Activated naive CD8-positive, alpha-beta T cell treated with anti-CD3 and anti-CD28 coated beads, Interleukin-2, amount 10 ng/mL, durations not matched to agents 7 days and 5 days (primary cell): ENCODE measurements at places on chromosomes 3 and 15. TPM values are rescaled to one million over a fixed set of nuclear protein-coding genes. Genes with fewer than 3 reads are reported as not detected.

FBLN2 gene
- 2.7 TPM for total RNA-seq

DNA sequence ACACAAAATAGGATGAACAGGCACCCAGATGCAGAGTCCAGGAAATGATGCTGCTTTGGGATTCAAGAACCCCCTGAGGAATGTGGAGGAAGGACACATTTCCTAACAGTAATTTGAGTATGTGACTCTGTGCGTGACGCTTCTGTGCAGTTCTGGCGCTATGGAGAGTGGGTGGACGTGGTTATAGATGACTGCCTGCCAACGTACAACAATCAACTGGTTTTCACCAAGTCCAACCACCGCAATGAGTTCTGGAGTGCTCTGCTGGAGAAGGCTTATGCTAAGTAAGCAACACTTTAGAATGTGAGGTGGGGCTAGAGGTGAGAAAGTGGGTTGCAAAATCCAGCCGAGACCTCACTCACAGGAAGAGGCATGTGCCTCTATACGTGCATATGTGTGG, 28.3 kb downstream of the CAPN3 start:
- no peaks in the 10 kb centered on the region for H3K27me3 ChIP-seq
- H3K27ac ChIP-seq, result peak overlapping the region; percentile 14
- DNase-seq, result no peak
- no peak overlapping the region for H3K4me3 ChIP-seq
- no peaks in the 10 kb centered on the region for H3K36me3 ChIP-seq

SLC24A5 gene
- not detected for total RNA-seq

CCR8 gene
- total RNA-seq, result 1.2 TPM

- no peak overlapping the region for H3K27ac ChIP-seq
- H3K4me1 ChIP-seq, result no peaks in the 10 kb centered on the region
- peaks cover 3% of the 10 kb centered on the region for H3K27me3 ChIP-seq
- H3K4me3 ChIP-seq, result no peak overlapping the region
Measured at GRCh38 chr3:146325170-146325569, 74.3 kb upstream of the PLSCR4 start.

MYL3 gene
- total RNA-seq, result not detected

TIMMDC1 gene
- total RNA-seq, result 72.9 TPM

DNA sequence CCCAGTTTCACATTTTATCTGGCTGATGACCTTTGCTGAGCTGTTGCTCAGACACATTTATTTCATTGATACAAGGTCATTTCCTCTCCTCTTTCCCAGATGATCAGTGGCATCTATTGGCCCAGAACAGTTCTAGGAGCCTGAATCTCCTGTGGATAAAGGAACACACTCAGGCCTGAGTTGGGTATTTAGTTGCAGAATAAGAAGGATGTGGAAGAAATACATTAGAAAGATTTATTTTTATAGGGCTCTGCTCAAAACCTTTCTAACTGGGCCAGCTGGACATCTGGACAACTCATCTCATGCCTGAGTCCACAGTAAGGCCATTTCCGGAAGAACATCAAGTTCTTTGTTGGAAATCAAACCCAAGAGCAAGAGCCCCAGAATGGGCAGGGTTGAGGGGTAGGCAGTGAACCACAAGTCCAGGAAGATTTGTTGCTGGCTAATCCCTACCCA, 19.7 kb upstream of the MFGE8 start:
- no peak for DNase-seq
- H3K27me3 ChIP-seq, result peaks cover 21% of the 10 kb centered on the region
- no peak overlapping the region for H3K4me3 ChIP-seq

RPSA gene
- 1,296 TPM for total RNA-seq

P2RY14 gene
- total RNA-seq, result 1.9 TPM

SSUH2 gene
- not detected for total RNA-seq

DNA sequence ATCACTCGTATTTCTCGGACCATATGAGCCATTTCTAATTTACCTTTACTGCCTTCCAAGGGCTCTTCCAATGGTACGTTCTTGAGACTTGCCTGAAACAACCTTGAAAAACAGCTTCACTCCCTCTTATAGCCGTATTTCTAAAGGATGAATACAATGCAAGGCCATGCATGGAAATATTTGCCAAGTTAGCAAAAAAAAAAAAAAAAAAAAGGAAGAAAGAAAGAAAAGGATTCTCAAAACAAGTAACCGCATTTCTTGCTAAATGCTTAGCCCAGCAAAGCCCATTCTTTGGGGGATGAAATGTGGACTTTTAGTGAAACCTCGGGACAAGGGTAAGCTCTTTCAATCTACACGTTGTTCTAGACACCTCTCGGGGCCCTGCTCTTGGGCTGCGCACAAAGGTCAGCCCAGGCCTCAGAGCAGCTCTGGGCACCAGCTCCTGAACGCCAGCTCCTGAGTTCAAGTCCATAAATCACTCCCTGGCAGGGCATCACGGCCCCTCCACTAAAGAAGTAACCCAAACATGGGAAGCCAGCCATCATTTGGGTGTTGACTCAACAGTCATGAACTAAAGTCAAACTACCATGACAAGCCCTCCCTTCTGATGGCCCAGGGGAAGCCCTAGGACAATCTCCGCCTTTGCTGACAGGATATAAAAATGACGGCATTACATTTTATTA, 132.7 kb downstream of the ADAMTS17 start:
- no peak overlapping the region for H3K27ac ChIP-seq
- DNase-seq, result no peak
- no peak overlapping the region for H3K4me3 ChIP-seq
- H3K4me1 ChIP-seq, result peaks cover 2% of the 10 kb centered on the region
- H3K36me3 ChIP-seq, result peaks cover 4% of the 10 kb centered on the region

DNA sequence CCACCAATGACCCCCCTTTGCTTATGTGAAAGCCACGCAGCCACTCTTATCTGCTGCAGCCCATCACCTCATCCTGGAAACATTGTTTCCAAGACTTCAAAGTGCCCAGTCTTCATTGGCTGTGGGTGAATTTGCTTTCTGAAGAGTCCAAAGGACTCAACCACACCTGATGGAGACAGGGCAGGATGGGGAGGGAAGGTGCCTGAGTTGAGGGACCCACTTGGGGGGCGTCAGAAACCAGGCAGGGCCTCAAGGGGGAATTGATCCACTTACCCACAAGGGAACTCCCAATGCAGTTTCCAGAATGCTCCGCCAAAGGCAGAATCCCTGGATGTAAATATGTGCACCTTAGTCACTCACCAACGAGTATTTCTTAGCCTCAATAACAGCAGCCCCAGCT, 147.9 kb upstream of the ATP2B2 start:
- no peaks in the 10 kb centered on the region for H3K4me1 ChIP-seq
- H3K27ac ChIP-seq, result no peak overlapping the region
- H3K4me3 ChIP-seq, result no peak overlapping the region
- H3K36me3 ChIP-seq, result no peaks in the 10 kb centered on the region
- no peak for DNase-seq

- no peak overlapping the region for H3K4me3 ChIP-seq
- H3K27me3 ChIP-seq, result no peaks in the 10 kb centered on the region
- no peak overlapping the region for H3K27ac ChIP-seq
- peaks cover 13% of the 10 kb centered on the region for H3K4me1 ChIP-seq
- DNase-seq, result no peak
Measured at GRCh38 chr3:177529071-177529550, 331.8 kb upstream of the TBL1XR1 start.

DNA sequence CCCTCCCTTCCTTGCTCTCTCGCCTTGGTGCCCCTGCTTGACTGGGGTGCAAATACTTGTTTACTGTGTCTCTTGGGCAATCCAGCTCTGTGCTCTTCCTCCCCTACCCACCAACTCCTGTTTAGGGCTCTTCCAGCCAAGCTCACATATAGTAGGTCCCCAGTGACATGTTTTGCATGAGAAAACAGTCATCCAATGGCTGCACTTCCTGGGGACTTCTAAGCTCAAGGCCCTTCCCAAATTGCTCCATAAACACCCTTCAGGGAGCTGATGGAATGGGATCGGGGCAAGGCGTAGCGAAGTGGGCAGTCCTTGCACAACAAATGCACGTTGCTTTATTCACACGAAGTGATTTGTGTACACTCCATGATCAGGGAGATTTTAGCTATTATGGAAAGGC, 9.4 kb upstream of the COPG1 start:
- H3K27me3 ChIP-seq, result no peaks in the 10 kb centered on the region
- peak overlapping the region; percentile 96 for H3K27ac ChIP-seq
- peaks cover 2% of the 10 kb centered on the region for H3K36me3 ChIP-seq
- H3K4me1 ChIP-seq, result peaks cover 27% of the 10 kb centered on the region
- DNase-seq, result no peak
- peak overlapping the region; percentile 73 for H3K4me3 ChIP-seq

DNA sequence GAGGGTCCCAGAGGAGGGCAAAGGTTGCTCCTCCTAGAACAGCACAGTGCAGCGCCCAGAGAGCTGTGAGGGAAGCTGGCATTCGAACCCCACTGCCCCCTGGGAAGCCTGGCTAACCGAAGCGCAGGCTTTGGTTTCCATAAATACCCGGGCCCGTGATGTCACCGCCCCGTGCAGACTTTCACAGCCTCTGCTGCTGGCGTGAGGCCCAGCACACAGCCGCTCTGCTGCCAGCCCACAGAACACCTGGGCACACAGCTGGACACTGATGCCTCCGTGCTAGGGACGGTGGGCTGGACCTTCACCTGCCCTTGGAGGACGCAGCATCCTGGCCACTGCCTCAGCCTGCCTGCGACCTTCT, 1.0 kb downstream of the IQSEC1 start:
- peak overlapping the region; percentile 92 for H3K4me3 ChIP-seq
- peaks cover 8% of the 10 kb centered on the region for H3K36me3 ChIP-seq
- H3K27me3 ChIP-seq, result peaks cover 21% of the 10 kb centered on the region
- H3K4me1 ChIP-seq, result peaks cover 43% of the 10 kb centered on the region
- no peak for DNase-seq

DNA sequence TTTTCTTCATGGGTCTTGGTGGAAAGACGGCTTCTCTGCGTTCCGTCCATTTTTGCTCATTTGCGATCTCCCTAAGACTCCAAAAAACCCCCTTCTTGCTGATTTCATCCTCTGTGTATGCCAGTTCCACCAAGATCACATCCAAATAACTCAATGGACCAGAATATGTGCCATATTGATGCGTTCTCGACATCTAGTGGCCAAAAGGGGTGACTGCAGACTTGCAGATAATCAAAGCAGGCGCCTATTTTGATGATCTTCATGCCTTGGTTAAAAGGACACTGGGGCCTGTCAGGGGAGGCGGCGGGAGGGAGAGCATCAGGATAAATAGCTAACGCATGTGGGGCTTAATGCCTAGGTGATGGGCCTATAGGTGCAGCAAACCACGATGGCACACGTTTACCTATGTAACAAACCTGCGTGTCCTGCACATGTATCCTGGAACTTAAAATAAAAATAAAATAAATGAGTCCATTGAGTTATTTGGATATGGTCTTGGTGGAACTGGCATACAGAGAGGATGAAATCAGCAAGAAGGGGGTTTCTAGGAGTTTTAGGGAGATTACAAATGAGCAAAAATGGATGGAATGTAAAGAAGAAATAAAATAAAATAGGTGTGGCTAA, 104.2 kb upstream of the RAD18 start:
- no peak for DNase-seq
- no peaks in the 10 kb centered on the region for H3K27me3 ChIP-seq
- H3K27ac ChIP-seq, result no peak overlapping the region

GRCh38 chr15:62125773-62126172, 39.3 kb downstream of the C2CD4B start:
- H3K27me3 ChIP-seq, result peaks cover 12% of the 10 kb centered on the region
- H3K27ac ChIP-seq, result no peak overlapping the region
- H3K4me3 ChIP-seq, result no peak overlapping the region

GRCh38 chr3:61699622-61700021, 138.3 kb downstream of the PTPRG start:
- no peak overlapping the region for H3K27ac ChIP-seq
- H3K4me1 ChIP-seq, result no peaks in the 10 kb centered on the region
- no peaks in the 10 kb centered on the region for H3K27me3 ChIP-seq
- H3K4me3 ChIP-seq, result no peak overlapping the region

- no peak for DNase-seq
- no peak overlapping the region for H3K27ac ChIP-seq
- H3K4me1 ChIP-seq, result peaks cover 10% of the 10 kb centered on the region
- no peaks in the 10 kb centered on the region for H3K36me3 ChIP-seq
- peak overlapping the region; percentile 51 for H3K4me3 ChIP-seq
- H3K27me3 ChIP-seq, result peaks cover 73% of the 10 kb centered on the region
Measured at GRCh38 chr3:61562721-61563312, 1.4 kb downstream of the PTPRG start.

- no peak overlapping the region for H3K4me3 ChIP-seq
- H3K4me1 ChIP-seq, result peaks cover 14% of the 10 kb centered on the region
- H3K27me3 ChIP-seq, result no peaks in the 10 kb centered on the region
- H3K27ac ChIP-seq, result no peak overlapping the region
- no peak for DNase-seq
Measured at GRCh38 chr3:189289251-189289650, 117.5 kb downstream of the TPRG1 start.

AADACL2 gene
- not detected for total RNA-seq

GRCh38 chr3:127480196-127480954, 110.2 kb downstream of the TPRA1 start:
- peaks cover 40% of the 10 kb centered on the region for H3K27me3 ChIP-seq
- DNase-seq, result peak; percentile 23
- H3K36me3 ChIP-seq, result no peaks in the 10 kb centered on the region
- peaks cover 15% of the 10 kb centered on the region for H3K4me1 ChIP-seq
- H3K27ac ChIP-seq, result no peak overlapping the region

GHSR gene
- total RNA-seq, result not detected

- H3K4me1 ChIP-seq, result peaks cover 8% of the 10 kb centered on the region
- no peak for DNase-seq
- H3K27ac ChIP-seq, result no peak overlapping the region
Measured at GRCh38 chr3:174216019-174216418, 643.1 kb upstream of the NAALADL2 start.

RARRES1 gene
- not detected for total RNA-seq

- peaks cover 3% of the 10 kb centered on the region for H3K4me1 ChIP-seq
- no peaks in the 10 kb centered on the region for H3K27me3 ChIP-seq
- DNase-seq, result no peak
- H3K4me3 ChIP-seq, result no peak overlapping the region
- no peaks in the 10 kb centered on the region for H3K36me3 ChIP-seq
- H3K27ac ChIP-seq, result no peak overlapping the region
Measured at GRCh38 chr3:114758831-114759699, 388.0 kb downstream of the ZBTB20 start.

- H3K27me3 ChIP-seq, result peaks cover 2% of the 10 kb centered on the region
- no peak for DNase-seq
- H3K4me1 ChIP-seq, result peaks cover 2% of the 10 kb centered on the region
- no peak overlapping the region for H3K4me3 ChIP-seq
Measured at GRCh38 chr3:30012941-30013543, 593.4 kb upstream of the TGFBR2 start.

DNA sequence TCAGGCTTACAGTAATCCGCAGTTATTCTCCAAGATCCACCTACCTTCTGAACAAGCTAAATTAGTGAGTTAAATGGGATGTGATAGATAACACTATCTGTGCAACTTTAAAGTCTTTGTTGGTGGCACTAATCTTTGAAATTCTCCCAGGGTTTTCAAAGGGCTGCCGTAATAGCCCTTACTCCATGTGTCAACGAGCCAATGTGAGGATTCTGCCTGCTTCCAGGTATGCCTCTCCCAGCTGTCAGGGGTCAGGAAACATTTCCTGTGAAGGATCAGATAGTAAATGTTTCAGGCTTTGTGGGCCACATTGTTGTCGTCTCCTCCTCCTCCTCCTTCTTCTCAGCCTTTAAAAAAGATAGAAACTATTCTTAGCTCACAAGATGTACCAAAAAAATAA, 20.2 kb upstream of the SCN5A start:
- H3K36me3 ChIP-seq, result no peaks in the 10 kb centered on the region
- no peak overlapping the region for H3K4me3 ChIP-seq
- H3K4me1 ChIP-seq, result no peaks in the 10 kb centered on the region
- H3K27ac ChIP-seq, result no peak overlapping the region

HOMER2 gene
- total RNA-seq, result 6.3 TPM

GRCh38 chr3:17038900-17039553, 154.3 kb downstream of the PLCL2 start:
- H3K4me3 ChIP-seq, result no peak overlapping the region
- H3K4me1 ChIP-seq, result peaks cover 27% of the 10 kb centered on the region
- H3K27me3 ChIP-seq, result no peaks in the 10 kb centered on the region
- no peak overlapping the region for H3K27ac ChIP-seq
- H3K36me3 ChIP-seq, result peaks cover 45% of the 10 kb centered on the region

AMIGO3 gene
- 2.0 TPM for total RNA-seq

FGD5 gene
- 0.17 TPM for total RNA-seq
